ENCODE measurements at places on chromosomes 1 and 21.

GRCh38 chr1:201463071-201463552 lies 5.9 kb downstream of the PHLDA3 start:
- DNase-seq, result no peak

- DNase-seq, result no peak
Measured at GRCh38 chr1:53341521-53341895, 13.6 kb upstream of the LRP8 start.

DNA sequence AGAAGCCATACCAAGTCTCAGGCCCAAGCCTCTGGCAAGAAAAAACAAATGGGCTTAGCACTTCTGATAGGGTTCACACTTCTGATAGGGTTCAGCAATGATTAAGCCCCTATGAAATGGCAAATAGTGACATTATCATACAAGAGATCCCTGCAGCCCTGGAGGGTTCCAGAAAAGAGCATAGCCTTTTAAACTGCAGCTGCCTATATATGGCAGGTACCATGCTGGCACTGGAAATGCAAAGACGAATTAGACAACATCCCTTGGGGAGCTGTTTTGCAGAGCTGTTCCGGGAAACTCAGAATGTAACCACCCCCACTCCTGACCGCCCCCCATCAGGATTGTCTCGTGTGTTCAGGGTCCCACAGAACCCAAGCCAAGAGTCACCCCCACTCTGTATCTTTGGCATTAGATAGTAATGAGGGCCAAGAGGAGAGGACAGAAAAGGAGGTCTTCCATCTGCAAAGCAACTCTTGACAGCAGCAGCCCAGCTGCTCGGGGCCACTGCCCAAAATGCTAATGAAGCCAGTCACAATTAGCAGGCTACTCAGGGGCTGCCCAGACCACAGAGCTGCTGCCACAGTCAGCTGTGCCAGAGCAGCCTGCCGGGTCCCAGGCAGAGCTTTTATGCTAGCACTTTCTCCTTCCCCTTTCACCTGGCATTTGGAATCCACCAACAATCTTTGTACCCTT lies 50.9 kb downstream of the ITPKB start:
- peak; percentile 45 for DNase-seq

- DNase-seq, result no peak
Measured at GRCh38 chr1:228352677-228353481, 53.8 kb downstream of the TRIM11 start.

DNA sequence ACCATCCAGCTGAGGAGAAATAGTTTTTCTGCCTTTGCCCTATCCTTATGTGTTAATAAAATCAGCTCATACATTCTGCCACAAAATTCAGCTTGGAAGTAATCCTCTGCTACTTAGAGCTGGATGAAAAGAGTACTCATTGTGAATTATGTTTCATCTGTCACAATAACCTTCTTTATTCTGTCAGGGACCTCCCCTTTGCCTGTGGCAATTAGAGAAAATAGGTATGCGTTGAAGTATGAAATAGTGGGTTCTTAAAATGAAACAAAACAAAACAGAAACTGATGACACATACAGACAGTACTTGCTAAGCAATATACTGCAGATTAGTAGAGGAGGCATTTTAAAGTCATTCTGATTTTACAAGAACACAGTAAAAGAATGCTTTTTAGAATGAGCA lies 578.5 kb downstream of the USP25 start:
- DNase-seq, result no peak

- no peak for DNase-seq
Measured at GRCh38 chr21:38646213-38646837, 148.0 kb upstream of the ERG start.

GRCh38 chr1:197961933-197962332 lies 44.8 kb downstream of the LHX9 start:
- no peak for DNase-seq

DNA sequence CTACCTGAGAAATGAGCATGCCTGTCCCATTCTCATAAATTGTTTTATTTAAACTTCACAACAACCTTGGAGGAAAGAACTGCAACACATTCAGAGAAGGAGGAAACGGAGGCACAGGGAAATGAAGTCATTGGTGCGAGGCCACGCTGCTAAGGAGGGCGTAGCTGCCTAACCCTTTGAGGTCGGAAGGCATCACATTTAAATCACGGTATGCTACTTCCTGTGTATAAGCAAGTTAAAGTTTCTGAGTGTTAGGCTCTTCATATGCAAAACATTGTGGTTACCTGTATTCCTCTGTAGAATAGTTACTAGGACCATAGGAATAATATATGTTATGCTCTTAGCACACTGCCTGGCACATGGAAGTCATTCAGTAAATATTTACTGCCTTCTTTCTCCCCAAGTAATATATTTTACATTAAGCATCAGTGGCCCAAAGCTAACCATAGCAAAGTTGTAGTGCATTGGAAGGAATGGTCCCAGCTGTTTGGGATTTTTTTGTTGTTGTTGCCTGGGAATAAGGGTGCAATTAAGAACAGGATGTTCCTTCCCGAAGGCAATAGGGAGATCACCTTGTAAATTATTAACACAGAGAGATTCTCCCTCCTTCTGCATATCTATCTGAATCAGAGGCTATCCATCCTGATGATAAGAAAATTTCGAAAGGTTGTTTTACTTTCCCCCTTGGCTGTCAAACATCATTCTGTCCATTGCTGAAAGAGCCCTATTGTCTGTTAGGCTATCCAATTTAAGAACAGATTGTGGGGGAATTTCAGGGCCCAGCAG lies 192.2 kb upstream of the C8B start:
- DNase-seq, result no peak

- no peak for DNase-seq
Measured at GRCh38 chr1:223179280-223179679, 36.2 kb upstream of the TLR5 start.

DNA sequence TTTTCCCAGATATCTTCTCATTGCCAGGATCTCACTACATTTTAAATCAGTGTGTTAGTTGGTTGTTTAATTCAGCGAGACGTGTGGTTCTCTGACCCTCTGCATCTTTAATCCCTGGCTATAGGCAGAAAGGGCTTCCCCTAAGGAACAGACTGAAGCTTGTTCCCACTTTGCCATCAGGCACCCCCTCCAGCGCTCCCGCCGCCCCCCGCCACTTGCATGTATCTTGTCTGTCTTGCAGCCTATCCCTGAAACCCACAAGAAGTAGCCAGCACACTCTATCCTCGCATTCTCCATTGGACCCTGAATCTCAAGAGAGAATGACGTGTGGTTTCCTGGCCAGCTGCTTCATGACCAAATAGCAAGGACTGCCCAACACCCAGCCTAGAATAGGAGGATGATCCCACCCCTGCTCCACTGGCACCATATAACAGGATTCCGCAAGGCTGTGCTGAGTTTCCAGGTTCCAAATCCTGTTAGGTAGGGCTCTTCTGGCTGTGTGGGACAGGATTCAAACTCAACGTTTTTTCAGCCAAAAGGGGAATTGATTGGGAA lies 7.8 kb downstream of the CLDN19 start:
- DNase-seq, result no peak

DNA sequence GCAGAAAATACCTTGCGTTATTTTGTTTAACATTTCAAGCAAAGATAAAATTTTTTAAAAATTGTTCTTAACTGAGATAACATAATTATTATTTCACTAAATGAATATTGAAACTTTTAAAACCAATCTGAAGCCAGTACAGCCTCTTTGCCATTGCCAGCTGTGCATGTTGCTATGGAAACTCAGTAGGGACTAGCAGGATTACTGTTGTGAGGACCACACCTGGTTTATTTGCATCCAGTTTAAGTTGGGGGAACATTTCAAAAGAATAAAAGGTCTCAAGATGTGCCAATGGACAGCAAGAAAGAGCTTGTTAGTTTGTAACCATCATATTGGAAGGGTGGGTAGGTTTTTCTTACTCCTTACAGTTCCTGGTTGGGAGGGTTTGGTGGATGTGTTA lies 80.7 kb downstream of the POU2F1 start:
- DNase-seq, result no peak

- DNase-seq, result no peak
Measured at GRCh38 chr21:45874716-45875415, 106.7 kb upstream of the COL6A1 start.

DNA sequence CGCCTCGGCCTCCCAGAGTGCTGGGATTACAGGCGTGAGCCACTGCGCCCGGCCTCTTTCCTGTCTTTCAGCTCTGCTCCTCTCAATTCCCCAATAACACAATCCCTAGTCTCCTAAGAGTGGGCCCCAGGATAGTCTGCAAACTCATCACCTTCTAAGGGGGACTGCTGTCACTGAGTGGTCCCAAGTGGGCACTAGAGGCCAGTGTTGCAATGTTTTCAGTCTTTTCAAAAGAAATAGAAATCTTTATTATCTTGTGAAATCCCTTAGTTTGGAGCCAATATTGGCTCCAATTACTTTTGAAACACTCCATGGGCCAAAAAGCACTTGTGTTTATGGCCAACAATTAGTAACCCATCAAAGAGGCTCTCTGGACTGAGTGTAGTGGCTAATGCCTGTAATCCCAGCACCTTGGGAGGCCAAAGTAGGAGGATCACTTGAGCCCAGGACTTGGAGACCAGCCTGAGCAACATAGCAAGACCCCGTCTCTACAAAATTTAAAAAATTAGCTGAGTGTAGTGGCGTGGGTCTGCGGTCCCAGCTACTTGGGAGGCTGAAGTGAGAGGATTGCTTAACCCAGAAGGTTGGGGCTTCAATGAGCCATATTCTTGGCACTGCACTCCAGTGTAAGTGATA lies 28.6 kb upstream of the ZNF697 start:
- no peak for DNase-seq

DNA sequence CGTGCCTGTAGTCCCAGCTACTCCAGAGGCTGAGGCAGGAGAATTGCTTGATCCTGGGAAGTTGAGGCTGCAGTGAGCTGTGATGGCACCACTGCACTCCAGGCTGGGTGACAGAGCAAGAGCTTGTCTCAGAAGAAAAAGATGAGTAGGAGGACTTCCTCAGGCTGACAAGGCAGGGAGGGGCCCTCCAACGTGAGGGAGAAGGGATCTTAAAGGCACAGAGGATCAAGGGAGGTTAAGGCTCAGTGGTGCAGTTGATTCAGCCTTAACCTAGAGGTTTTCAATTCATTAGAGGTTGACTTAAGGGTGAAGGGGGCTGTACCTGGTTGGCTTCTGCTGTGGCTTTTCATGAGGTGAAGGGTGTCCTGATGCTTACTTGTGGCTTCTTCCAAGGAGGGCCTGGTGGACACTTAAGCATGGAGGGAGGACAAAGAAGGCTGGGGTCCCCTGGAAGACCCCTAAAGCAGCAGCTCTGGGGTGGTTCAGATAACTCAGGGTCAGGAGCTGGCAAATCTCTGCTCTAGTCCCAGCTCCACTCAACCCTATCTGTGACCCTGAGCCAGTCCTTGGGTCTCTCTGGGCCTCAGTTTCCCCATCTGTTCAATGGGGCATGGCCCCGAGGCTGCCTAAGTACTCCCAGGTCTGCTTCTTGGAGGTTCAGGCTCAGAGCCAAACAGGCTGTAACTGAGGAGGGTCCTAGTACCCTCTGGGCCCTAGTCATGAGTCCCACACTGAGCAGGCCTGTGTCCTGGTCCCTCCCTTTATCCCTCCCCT lies 6.3 kb downstream of the EXTL1 start:
- no peak for DNase-seq

DNA sequence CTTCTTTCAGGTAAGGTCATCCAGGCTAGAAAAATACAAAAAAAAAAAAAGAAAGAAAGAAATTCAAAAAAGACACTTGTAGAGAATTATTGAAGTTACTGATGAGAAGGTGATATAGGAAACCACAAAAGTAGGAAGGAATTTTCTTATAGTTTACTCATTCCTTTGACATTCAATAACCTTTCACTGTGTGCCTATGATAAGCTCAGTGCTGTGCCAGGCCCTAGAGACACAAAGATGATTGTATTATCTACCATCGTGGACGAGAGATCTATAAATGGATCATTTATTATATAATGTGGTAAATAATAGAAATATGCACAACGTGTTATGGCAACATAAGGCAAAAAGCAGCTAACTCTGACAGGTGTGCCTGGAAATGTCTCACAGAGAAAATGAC lies 109.6 kb upstream of the NGF start:
- no peak for DNase-seq

GRCh38 chr1:93702828-93703183 lies 21.2 kb upstream of the BCAR3 start:
- DNase-seq, result no peak

- DNase-seq, result no peak
Measured at GRCh38 chr1:38210021-38210894, 163.7 kb upstream of the POU3F1 start.

GRCh38 chr1:84247425-84248220 lies 53.9 kb upstream of the SAMD13 start:
- DNase-seq, result no peak

DNA sequence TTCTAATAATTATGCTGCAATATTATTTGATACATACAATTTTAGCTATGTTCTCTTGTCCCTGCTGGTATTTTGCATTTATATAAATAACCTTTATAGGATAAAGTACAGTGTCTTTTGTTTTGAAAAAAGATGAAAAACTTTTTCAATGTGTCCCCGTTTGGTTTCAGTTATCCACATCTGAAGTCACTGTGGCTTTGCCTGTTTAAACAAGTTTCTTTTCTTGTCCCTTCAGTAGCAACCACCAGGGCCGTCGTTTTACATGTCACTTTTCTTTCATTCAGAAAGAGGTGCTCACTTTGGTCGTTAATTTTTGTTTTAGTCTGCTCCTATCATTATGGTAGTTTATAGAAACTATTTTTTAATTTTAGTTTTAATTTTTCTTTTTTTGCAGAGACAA lies 41.4 kb downstream of the RABGAP1L start:
- DNase-seq, result no peak

DNA sequence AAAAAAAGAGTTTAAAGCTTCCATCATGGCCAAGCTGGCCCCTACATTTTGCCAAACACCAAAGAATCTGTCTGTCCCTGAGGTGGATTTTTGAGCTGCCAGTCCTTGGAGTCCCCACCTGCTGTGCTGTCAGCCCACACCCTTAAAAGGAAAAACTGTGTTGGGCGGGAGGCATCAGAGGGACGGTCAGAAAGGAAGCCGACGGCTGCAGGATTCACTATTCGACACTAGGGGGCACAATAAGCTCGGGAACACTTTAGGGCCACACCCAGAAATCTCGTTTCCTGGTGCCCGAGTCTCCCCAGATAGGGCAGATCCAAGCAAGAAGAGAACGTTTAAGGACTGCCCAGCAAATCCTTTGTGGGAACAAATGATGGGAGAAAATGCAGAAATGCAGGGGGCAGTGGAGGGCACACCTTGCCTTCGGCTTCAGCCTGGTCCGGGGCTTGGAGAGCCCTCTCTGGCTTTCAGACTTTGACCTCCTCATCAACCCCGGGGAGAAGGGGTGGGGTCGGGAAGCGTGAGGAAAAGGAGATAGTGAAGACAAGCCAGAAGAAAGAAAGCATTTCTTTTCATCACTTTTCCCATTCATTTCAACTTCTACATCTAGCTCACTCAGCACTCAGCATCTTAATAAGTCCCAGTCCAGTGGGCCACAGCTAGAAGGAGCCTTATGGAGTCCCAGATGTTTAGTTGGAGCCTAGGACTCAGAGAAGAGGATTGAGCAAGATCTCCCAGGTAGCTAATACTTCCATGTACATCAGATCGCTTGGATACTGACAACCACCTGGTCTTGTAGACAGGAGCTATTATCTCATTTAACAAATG lies 5.0 kb upstream of the CTTNBP2NL start:
- peak; percentile 83 for DNase-seq

GRCh38 chr21:43690346-43690745 lies 28.6 kb upstream of the PDXK start:
- no peak for DNase-seq
